NCI-H510A treated with DMSO at 0.1 percent for 48 hours (cell line): ENCODE measurements at places on chromosomes 1 and 21.
A peak's percentile ranks its signal among the peaks of the same experiment; 100 is the strongest.

DNA sequence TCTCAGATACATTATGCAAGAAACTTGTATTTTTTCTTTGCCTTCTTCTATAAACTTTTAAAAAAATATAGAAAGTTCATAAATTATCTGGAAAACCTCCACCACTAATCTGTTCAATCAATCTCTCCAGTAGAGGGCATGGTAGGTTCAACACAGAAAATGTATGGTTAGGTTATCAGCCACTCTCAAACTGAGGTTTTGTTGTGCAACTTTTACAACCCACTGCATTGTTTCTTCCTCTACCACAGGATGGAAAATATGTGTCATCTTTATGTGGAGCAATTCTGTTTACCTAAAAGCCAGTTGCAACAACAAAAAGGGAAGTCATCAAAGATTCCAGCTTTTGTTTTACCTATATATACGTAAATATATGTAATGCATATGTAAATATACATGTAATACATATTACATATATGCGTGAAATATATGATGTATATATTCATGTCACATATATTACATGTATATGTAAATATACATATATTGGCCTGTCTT is 3.0 kb upstream of the RGS2 start:
- DNase-seq, result peak; percentile 56

DNA sequence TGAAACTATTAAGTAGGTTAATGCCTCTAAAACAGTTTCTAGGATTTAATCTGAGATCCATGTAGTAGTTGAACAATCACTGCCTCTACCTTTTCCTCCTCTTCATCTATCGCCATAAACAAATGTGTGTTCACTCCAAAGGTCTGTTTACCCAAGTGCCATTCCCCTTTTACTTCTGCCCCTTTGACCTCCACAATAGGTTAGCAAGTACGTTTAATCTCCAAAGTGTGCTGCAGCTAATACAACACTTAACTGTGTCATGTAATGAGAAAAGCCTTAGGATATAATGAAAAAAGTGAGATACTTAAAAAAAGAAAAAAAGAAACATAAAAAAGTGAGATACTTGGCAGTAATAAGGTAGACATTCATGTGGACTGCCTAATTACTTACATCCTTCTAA is 28.2 kb downstream of the GPBP1L1 start:
- no peak for DNase-seq

DNA sequence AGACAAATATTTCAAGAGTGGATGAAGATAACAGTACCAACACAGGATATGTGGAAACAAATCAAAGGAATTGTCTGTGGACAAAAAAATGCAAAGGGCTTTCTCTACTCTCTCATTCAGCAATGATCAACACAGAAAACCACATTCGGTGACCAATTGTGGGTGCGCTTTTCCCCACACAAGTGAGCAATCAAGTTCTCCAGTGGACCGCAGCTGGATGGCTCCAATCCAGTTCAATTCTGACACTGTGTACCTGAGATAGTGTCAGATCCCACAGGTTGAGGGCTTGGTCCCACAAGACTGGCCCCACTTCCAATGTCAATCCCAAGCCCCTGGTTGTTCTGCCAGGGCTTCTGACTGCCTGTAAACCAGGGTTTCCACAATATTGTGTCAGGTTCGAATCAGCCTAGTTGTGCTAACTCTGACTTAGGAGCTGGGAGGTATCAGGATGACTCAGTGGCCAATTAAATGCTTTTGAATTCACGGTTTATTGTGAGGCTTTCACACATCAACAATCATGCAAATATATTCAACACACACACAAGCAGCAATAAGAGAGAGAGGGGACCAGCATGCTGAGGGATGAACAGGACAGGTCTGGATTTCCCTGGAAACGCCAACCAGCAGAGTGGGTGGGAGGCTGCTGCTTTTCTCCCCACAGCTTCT is 87.0 kb upstream of the BTG3 start:
- no peak for DNase-seq

DNA sequence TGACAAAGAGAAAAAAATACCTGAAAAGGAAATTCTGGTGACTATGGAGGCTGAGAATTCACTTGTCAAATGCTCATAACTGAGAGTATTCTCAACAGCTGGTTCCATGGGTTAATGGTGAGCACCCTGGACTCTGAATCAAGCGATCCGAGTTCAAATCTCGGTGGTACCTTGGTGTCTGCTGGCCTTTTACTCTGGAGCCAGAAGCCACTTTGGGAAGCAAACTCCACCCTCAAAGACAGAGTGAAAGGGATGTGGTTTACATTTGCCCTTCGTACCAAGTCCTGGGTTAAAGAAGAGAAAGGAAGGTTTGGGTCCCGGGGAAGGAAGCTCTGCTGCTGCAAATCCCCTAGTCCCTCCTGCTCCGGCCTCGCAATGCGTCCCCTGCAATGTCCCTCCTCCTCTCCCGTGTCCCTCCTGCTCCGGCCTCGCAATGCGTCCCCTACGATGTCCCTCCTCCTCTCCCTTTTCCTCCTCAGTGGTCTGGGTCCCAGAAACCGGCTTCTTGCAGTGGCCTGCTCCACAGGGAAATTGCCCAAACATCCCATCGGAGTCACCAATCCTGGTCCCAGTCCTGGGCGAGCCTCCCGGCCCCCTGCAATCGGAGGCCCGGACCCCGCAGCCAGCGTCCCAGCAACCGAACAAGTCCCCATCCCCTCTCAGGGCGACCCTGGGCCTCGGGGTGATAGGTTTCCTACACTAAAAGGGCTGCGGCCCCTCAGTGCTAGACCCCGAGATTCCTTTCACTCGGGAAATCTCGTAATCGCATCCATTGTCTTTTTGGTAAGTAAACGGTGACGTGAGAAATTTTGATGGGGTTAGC is 129.4 kb downstream of the PPIAL4G start:
- no peak for DNase-seq

DNA sequence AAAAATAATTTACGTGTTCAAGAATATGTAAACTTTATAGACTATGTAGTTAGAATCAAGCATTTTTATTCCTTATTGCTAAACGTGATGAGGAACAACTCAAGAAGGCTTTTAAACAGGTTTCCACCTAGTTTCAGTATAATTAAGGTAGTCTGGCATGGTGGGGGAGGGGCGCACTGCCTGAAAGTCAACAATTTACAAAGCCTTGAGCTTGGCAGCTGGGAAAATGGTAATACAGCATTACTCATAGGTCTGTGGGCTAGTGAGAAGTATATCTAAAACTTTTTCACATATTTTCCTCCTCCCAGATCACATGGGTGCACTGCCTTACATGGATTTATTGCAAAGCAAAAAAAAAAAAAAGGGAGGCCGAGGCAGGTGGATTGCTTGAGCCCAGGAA is 75.2 kb downstream of the EVI5 start:
- peak; percentile 85 for DNase-seq

GRCh38 chr1:118947003-118947765 is 41.0 kb downstream of the TBX15 start:
- DNase-seq, result no peak

- no peak for DNase-seq
Measured at GRCh38 chr1:179202161-179202560, 27.3 kb downstream of the ABL2 start.

- DNase-seq, result no peak
Measured at GRCh38 chr1:167387251-167387910, 130.9 kb downstream of the CD247 start.

DNA sequence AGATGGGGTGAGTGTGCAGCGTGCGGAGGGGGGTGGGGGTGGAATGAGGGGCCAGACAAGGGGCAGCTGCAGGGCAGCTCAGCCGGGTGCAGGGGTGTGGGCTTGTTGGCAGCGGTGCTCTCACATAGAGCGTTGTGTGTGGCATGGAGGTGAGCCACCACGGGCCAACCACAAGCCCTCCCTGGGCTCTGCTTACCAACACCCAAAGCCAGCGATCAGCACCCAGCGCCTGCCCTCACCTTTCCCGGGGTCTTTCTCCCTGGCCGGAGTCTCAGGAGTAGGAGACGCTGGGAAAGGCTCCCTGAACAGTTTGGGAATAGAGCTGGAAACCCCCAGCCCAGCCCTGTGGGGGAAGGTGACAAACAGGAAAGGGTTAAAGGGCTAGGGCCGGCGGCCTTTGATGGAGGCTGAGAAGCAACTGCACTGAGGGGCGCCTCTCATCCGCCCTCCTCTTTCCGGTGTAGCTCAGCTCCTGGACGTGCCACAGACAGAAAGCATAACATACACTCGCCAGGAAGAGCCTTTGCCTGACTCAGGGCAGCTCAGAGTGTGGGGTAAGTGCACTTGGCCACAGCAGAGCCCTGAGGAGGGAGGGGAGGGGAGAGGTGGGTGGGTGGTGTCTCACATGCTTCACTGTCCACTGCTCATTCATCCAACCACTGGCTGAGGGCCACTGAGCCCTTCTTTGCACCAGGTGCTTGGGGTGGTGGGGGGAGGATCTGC is 577 bp downstream of the IKBKE start:
- peak; percentile 43 for DNase-seq

GRCh38 chr1:47725000-47725473 is 272.1 kb downstream of the TRABD2B start:
- peak; percentile 14 for DNase-seq

DNA sequence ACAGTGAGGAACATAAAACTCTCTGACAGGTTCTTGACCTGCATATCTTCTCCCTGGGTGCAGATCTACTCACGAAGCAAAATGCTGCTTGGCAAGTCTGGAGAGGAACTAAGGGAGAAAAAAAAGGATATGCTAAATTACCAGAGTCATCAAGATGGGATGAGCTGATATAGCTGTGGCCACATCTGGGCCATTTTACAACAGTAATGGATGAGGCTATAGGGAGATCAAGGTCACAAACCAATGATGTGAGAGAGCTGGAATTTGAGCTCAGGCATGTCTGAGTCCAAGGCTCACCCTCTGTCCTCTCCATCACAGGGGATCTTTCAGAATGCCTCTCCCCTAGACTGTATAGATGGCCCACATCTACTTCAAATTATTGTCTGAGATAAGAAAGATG is 26.2 kb downstream of the ZMYND12 start:
- no peak for DNase-seq

DNA sequence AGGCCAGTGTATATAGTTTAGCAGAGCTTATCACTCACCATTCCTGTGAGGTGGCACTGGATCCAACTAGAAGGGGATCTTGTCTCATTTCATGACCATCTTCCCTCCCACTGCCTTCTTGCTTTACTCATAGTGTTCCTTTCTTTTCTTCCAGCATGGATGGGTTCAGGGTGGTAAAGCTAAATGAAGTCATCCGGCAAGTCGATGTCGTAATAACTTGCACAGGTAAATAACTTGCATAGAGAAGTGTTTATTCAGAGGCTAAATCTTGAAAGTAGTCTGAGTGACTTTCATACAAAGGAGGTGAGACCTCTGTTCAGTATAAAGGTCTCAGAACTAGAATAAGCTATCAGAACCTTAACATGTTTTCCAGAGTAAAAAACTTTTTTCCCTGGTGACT is 16.6 kb upstream of the STRIP1 start:
- DNase-seq, result no peak

- DNase-seq, result no peak
Measured at GRCh38 chr1:213934649-213935048, 53.1 kb upstream of the PROX1 start.

- no peak for DNase-seq
Measured at GRCh38 chr1:206854401-206855129, 10.9 kb upstream of the IL20 start.

DNA sequence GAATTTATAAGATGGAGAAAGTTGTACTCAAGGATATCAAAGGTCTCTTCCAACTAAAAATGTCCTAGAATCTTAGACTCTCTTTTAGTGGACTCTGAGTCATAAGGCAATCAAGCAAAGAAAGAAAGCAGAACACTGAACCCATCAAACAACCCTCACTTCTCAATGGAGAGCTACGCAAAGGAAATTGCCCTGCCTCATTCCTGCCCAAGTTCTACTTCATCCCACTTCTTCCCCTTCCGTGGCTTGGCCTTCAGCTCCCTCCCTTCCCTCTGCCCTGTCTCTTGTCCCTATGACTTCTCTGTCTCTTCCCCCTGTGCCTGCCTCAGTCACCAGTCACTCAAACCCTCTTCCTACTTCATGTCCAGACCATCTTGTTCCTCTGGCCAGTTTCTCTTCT is 58.5 kb downstream of the RIMS3 start:
- DNase-seq, result no peak

DNA sequence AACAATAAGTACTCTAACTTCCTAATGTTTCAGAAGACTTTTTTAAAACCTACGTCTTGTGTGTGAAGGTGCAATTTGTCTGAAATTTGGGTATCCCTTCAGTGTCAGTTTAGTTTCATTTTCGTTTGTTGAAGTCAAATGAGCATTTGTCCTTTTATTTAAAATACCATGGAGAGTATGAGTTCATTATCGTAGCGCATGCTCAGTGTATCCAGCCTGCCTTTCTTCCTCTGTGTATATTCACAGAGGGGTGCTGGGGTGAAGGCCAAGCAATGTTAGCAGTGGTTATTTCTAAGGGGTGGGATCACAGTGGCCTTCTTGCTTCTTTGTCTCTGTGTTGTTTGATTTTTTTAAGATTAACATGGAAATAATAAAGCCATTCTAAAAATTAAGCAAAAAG is 43.2 kb downstream of the CNN3 start:
- no peak for DNase-seq

GRCh38 chr1:25809283-25809926 is 9.4 kb downstream of the SELENON start:
- DNase-seq, result no peak

DNA sequence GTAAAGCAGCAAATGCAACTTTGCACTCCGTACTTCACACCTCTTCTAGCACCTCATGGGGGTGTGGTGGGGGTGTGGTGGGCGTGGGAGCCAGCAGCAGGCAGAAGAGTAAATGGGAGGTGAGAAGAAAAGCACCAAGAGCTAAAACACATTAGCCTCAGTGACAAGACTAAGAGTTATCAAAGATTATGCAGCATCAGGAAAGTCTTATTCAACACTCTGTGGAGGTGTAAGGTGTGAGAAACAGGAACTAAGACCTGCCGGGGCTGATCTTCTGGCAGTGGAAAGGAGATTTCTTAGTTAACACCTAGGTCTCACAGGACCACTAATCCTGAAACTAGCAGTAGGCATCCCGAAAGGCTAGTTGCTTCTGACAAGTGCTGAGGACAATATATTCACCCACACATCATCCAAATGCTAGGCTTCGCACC is 9.9 kb downstream of the TGFBR3 start:
- no peak for DNase-seq

DNA sequence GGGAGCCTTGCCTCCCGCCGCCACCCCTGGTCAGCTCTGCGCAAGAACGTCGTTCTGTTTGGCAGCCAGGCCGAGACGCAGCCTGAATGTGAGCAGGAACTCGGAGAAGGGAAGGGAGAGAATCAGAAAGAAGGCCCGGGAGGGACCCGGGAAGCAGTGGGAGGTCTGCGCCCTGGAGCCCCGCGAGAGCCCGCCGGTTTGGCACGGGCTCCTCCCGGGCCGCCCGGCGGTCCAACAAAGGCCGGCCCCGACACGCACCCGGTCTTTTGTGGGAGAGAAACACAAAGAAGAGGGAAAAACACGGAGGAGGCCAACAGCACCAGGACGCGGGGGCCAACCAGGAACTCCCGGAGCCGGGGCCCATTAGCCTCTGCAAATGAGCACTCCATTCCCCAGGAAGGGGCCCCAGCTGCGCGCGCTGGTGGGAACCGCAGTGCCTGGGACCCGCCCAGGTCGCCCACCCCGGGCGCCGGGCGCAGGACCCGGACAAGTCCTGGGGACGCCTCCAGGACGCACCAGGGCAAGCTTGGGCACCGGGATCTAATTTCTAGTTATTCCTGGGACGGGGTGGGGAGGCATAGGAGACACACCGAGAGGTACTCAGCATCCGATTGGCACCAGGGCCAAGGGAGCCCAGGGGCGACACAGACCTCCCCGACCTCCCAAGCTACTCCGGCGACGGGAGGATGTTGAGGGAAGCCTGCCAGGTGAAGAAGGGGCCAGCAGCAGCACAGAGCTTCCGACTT is 2.7 kb upstream of the OLIG2 start:
- DNase-seq, result no peak

- DNase-seq, result no peak
Measured at GRCh38 chr1:81430955-81431623, 369.6 kb upstream of the ADGRL2 start.
